Cardiac atrium fibroblast (primary cell): ENCODE measurements at places on chromosomes 6 and 20. TPM values are rescaled to one million over a fixed set of nuclear protein-coding genes. Genes with fewer than 3 reads are reported as not detected.

The NMBR gene
- not detected in 2 replicates for total RNA-seq

The MUCL3 gene
- not detected in 2 replicates for total RNA-seq

The CD24 gene
- total RNA-seq = 1.5 TPM in 1 of 2 replicates, not detected in the other

The HLA-DRB1 gene
- not detected in 2 replicates for total RNA-seq

The MAFB gene
- 1.1 and 4.5 TPM in 2 replicates for total RNA-seq

The ABHD16A gene
- 28.3 and 28.8 TPM in 2 replicates for total RNA-seq

The RBM38 gene
- total RNA-seq = 4.9 and 8.6 TPM in 2 replicates

The GPR6 gene
- not detected in 2 replicates for total RNA-seq

The CFAP206 gene
- total RNA-seq = not detected in 2 replicates

The PTCRA gene
- total RNA-seq = not detected in 2 replicates

The BANF2 gene
- not detected in 2 replicates for total RNA-seq

The SHLD1 gene
- 0.72 and 2.8 TPM in 2 replicates for total RNA-seq

The PERP gene
- 12.8 and 25.3 TPM in 2 replicates for total RNA-seq

The C2 gene
- total RNA-seq = 0.97 and 2.2 TPM in 2 replicates

The MATN4 gene
- not detected in 2 replicates for total RNA-seq

The HELZ2 gene
- 24.0 and 33.4 TPM in 2 replicates for total RNA-seq

The DNAH8 gene
- total RNA-seq = not detected in 2 replicates

The CFB gene
- total RNA-seq = 12.6 and 103 TPM in 2 replicates

The TMEM217 gene
- 0.65 TPM in 1 of 2 replicates, not detected in the other for total RNA-seq

The SYCP2L gene
- total RNA-seq = not detected in 2 replicates

The VWA7 gene
- total RNA-seq = under 0.01 TPM in 1 of 2 replicates, not detected in the other

The ABHD16B gene
- not detected in 2 replicates for total RNA-seq

The KCNK5 gene
- not detected in 2 replicates for total RNA-seq

The EPPIN gene
- not detected in 2 replicates for total RNA-seq

The HSPA12B gene
- total RNA-seq = 0.72 and 1.1 TPM in 2 replicates

The SLC22A23 gene
- total RNA-seq = 13.9 and 17.2 TPM in 2 replicates

The TMEM170B gene
- under 0.01 and 0.49 TPM in 2 replicates for total RNA-seq

The MLIP gene
- total RNA-seq = 0.54 and 0.65 TPM in 2 replicates

The OTOR gene
- not detected in 2 replicates for total RNA-seq

The HFE gene
- total RNA-seq = 6.5 and 19.0 TPM in 2 replicates

The SCUBE3 gene
- total RNA-seq = 0.32 and 2.0 TPM in 2 replicates

The ENPP5 gene
- 0.36 and 0.49 TPM in 2 replicates for total RNA-seq

The WFDC12 gene
- total RNA-seq = not detected in 2 replicates

The LTB gene
- not detected in 2 replicates for total RNA-seq

The RAD21L1 gene
- total RNA-seq = not detected in 2 replicates
